ENCODE measurements at places on chromosomes 11 and 22.

DNA sequence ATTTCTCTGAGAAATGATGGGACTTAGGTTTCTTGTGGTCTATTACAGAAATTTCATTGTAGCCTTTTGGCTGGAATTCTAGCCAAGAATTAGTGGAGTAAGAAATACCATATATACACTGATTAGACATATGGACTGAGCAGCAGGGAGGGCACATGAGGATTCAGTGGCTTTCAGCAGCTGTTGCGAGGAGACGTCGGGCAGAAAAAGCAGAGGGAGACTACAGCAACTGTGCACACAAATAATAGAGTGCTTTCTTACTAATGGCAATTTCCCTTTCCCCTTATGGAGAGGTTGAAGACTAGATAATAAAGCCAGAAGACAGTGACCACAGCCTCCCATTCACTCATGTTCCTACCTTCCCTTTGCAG is 35.4 kb upstream of the CCDC34 start:
- no peak for DNase-seq

DNA sequence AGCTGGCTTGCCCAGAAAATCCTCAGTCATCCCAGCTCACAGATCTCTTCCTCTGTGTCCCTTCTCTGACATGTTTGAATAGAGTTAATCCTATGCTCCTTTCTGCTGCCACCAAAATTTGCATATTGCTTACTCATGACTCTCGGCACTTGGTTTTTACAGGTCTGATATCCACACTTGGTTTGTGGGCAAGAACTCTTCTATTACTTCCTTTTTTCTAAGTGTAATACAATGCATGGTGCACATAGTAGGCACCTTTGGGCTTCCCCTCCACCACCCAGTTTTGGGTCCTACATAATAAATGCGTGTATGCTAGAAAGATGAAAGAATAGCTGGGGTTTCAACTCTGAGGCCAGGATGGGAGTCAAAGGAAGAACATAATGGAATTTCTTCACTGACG is 69.7 kb upstream of the GRK3 start:
- peak; percentile 28 for DNase-seq

DNA sequence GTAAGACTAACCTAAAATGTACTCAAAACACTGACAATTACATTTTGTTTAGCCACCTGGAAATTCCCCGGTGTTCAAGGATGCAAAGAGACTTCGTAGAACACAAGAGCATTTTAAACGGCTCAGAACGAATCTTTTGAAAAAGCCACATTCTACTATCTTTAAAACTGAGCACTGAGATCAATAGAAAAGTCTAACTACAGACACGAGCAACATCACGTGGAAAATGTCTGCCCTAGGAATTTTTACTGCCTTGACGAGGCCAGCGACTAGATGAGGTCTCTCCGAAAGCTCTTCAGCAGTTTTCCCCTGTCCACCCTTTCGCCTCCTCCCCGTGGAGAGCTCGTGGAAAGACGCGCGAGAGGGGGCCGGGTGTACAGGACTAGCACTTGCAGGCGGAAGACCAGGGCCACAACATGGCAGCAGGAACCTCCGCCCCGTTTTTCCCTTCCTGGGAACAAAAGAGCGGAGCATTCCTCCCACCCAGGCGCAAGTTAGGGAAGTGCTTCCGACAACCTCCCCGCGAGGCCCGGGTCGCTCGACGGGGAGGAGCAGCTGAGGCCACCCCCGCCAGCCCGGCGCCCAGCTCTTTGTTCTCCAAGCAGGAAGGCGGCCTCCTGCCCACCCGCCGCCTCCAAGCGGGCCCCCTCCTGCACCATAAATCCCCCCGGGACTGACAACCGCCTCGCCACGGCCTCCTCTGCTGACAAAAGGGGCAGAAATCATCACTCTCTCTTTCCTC is 1.1 kb downstream of the EIF4G2 start:
- peak; percentile 77 for DNase-seq

- no peak for DNase-seq
These were observed 62.9 kb downstream of the MYEOV start for GRCh38 chr11:69356703-69357457.

DNA sequence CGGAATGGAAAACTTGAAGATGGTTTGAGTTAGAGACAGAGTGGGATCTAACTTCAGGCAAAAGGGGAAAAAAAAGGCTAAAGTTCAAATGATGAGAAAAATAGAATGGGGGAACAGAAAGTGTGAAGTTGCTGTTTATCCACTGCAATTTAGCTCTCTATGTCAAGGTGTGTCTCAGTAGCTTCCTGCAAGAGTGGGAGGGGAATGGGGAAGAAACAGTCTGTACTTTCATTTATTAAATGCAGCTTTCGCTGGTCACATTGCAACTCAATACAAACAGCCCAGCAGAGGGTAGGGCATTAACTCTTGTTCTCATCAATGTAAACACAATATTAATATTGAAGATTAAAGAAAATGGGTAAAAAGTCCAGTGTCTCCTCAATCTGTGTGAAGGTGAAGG is 214.7 kb upstream of the SYN3 start:
- no peak for DNase-seq

- DNase-seq: peak; percentile 79
These were observed 217.0 kb downstream of the DYNC2H1 start for GRCh38 chr11:103326070-103326794.

GRCh38 chr11:2378527-2379210 is 1.6 kb downstream of the CD81 start:
- peak; percentile 15 for DNase-seq

GRCh38 chr11:2674658-2675131 is 25.1 kb downstream of the KCNQ1OT1 start:
- DNase-seq: no peak

- DNase-seq: no peak
These were observed 146.3 kb downstream of the COMMD9 start for GRCh38 chr11:36142879-36143278.

DNA sequence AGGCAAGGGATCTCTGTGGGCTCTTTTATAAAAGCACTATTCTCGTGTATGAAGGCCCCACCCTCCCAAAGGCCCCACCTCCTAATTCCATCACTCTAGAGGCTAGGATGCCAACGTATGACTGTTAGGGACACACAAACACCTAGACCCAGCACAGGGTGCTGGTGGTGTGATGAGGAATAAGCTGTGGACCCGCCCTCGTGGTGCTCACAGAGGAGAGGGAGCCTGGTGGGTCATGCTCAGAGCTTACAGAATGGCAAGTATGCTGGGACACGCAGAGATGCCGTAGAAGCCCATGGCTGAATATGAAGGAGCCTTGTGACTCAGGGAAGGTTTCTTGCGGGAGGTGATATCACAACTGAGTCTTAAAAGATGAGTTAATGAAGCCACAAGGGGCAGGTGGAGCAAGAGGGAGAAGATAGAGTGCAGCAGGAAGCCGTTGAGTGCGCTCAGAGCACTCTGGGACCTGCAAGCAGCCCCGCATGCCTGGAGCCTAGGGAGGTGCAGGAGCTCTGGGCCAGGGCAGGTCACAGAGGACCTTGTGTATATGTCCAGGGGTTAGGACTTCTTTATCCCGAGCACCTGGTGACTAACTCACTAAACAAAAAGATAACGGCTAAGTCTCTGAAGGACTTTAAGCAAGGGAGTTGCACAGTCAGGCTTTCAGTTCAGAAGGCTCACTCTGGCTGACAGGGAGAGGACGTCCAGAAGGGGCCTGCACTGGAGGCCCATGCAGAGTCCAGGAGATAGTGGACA is 160.9 kb downstream of the TRIM29 start:
- no peak for DNase-seq
